ENCODE measurements at places on chromosomes 5 and 9. TPM values are rescaled to one million over a fixed set of nuclear protein-coding genes. Genes with fewer than 3 reads are reported as not detected.

Gene ZNG1E
- 33.1 TPM for total RNA-seq

Gene SETX
- 50.7 TPM for total RNA-seq

Gene TLX3
- not detected for total RNA-seq

Gene GABRB2
- total RNA-seq = 0.85 TPM

- H3K36me3 ChIP-seq = no peaks in the 10 kb centered on the region
- H3K4me3 ChIP-seq = no peak overlapping the region
- H3K4me1 ChIP-seq = no peaks in the 10 kb centered on the region
- no peak overlapping the region for H3K27ac ChIP-seq
- no peak for DNase-seq
- no peaks in the 10 kb centered on the region for H3K27me3 ChIP-seq
Observed at GRCh38 chr9:137970686-137971476, 93.3 kb downstream of the CACNA1B start.

GRCh38 chr5:40367255-40367654 is 312.5 kb upstream of the PTGER4 start:
- H3K4me1 ChIP-seq = peaks cover 3% of the 10 kb centered on the region
- H3K27ac ChIP-seq = no peak overlapping the region
- H3K4me3 ChIP-seq = no peak overlapping the region
- H3K36me3 ChIP-seq = no peaks in the 10 kb centered on the region

DNA sequence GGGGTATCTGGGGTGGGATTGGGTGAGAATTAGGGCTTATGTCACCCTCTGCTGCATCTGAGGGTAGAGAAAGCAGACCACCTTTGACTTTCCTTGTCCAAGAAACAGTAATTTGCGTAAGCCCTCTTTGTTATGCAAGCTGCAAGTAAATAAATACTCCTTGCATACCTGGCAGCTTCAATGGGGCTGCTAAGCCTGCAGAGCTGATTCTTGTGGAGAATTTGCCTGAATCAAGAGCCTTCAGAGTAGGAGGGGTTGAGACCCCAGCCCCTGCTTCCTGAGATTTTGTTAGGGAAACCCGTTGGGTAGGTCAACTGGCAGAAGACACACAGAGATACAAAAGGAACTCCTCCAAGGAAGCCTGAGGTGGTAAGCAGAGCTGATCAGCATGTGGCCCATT is 515.1 kb downstream of the DMAC1 start:
- H3K27me3 ChIP-seq = no peaks in the 10 kb centered on the region
- no peak overlapping the region for H3K27ac ChIP-seq
- H3K36me3 ChIP-seq = no peaks in the 10 kb centered on the region
- H3K4me3 ChIP-seq = no peak overlapping the region
- H3K4me1 ChIP-seq = no peaks in the 10 kb centered on the region
